ENCODE measurements at places on chromosomes 6 and 20.

DNA sequence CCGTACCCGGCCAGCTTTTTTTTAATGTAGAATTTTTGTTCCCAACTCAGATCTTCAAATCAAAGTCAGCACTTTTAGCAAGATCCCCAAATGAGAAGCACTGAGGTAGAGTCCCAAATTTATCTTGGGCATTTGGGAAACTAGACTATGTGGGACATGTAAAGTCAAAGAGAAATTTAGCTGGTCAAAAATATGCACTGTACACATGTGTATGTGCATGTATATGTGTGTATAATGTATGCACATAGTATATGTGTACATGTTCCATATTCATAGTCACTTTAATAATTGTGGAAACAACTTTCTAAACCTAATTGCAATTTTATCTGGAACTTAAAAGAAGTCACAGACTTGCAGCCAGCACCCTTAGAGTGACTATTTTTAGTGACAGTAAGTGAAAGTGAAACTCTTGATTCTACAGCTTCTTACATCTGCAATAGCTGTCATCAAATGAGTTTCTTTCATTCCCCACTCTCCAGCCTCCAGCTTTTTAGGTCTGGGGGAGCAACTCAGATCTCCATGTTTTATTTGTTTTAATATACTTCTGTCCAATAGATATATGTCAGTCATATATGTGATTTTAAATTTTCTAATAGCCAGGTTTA is 53.6 kb downstream of the CDC40 start:
- no peak for DNase-seq

GRCh38 chr6:15036690-15037245 is 209.1 kb upstream of the JARID2 start:
- no peak for DNase-seq

- no peak for DNase-seq
These were observed 3.5 kb downstream of the CST9 start for GRCh38 chr20:23602241-23602640.

DNA sequence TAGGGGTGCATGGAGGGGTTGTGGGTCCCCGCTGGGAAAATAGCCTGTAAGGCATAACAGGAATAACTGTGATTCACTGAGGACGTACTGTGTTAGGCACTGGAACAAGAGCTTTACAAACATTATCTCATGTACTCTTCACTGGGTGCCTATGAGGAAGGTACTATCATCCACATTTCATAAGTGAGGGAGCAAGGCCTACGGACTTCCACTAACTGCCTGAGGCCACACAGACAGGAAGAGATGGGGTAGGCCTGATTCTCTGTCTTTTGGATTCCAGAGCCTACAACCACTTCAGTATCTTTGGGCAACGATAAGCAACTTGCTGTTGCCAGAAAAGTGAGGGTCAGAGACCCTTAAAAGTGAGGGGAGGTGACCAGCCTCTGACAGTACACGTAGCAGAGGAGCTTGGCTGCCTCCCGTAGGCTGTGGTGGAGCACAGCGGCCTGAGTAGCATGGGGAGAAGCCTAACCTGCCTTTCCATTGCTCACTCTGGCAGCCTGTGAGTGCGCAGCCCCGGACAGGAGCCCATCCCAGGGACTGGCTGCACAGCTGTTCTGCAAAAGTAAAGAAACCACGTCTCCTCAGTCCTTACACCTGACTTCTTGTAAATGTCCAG is 30.4 kb downstream of the PSMB1 start:
- no peak for DNase-seq

GRCh38 chr6:121885399-121886152 is 450.1 kb downstream of the GJA1 start:
- DNase-seq = no peak

DNA sequence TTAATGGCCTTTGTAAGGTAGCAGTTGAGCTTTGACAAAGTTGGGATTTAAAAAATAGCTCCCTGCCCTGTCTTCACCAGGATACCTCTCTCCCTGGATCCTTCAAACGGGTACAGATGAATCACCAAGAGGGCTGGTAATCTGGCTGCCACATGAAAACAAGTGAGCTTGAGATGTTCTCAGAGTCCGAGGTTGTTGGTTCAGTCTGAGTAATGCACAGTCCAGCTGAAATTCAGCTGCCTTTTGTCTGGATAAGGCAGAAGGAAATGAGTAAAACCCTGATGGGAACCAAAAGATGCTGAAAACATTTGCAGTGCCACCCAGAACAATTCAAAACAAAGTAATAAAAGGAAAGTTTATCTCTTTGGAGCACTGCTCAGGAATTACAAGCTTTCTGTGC is 86.8 kb downstream of the GJA1 start:
- DNase-seq = no peak

- no peak for DNase-seq
These were observed 220.9 kb upstream of the CEP162 start for GRCh38 chr6:84448331-84448730.

GRCh38 chr6:27759930-27760329 is 152.3 kb downstream of the OR2B2 start:
- DNase-seq = no peak

- DNase-seq = peak; percentile 62
These were observed 602.9 kb upstream of the ARID1B start for GRCh38 chr6:156174031-156174890.

- no peak for DNase-seq
These were observed 128.6 kb downstream of the RNF144B start for GRCh38 chr6:18515767-18516166.
